ENCODE measurements at places on chromosomes 2 and 18. TPM values are rescaled to one million over a fixed set of nuclear protein-coding genes. Genes with fewer than 3 reads are reported as not detected.

CCT4 gene
- 117 TPM for total RNA-seq

DNA sequence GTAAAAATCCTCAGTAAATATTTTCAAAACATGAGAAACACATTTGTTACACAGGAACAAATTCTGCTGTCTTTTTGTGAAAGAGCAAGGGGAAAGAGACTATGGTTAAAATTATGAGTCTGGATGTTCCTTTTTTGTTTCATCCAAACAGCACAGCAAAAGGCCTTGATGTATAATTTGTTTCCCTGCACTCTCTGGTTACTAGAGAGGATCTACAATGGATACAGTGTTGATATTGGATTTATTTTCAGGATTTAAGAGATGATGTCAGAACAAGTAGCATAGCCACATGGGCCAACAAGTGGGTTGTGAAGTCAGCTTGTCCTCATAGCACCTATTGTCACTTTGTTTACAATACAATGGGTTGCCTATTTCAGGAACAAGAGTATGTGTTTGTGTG is 11.3 kb upstream of the ERBB4 start:
- DNase-seq: no peak

IGFBP5 gene
- 0.14 TPM for total RNA-seq

MARCO gene
- total RNA-seq: 0.26 TPM

DNA sequence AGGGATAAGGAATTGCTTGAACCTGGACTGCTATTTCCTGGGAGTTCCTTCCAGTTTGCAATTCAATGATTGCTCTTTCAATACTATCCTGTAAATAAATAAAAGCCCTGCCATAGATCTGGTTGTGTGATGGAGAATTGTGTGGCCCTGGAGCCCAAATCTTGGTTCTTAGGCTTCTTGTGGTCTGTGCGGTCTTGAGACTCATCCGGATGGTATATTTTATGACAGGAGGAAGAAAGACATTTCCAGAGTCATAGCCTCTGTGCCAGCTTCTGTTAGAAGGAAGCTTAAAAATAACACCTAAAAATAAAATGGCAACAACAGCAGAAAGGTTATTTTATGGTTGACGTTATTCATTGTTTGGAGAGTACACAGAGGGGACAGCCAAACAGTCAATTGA is 137.7 kb downstream of the ABCA12 start:
- no peak for DNase-seq

BOLL gene
- not detected for total RNA-seq

- no peak for DNase-seq
These were observed 88.7 kb upstream of the CXCR4 start for GRCh38 chr2:136206613-136207012.

DNA sequence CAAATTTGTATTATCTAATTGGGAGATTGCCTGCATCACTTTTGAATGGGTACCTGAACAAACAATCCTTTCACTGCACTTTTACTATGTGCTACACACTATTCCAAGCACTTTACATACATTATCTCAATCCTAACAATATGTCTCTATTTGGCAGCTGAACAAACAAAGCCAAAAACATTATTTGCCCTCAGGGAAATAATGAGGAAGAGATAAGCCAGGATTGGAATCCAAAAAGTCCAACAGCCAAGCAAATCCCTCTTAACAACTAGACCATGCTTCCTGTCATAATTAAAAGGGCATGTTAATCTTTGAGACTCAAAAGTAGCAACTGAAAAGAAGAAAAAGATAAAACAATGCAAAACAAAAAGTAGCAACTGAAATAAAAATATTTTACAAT is 32.1 kb downstream of the RPRD1A start:
- no peak for DNase-seq

DNA sequence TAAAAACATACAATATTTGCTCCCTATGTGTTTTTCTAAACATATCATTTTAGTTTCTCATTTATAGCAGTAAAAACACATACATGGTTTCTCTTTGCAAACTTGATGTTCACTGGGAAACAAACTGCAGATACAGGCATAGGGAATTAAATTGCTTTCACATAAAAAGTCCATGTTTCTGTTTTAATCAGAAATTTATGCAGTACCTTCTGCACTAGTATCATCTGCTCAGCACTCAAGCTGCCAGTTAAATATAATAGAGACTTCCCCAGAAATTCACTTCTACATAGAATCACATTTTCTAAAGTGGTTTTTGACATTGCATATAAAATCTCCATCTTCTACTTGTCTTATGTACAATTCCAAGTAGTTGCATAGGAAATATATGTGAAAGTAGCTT is 1107.3 kb upstream of the NRXN1 start:
- no peak for DNase-seq

GRCh38 chr2:185384822-185385560 is 353.6 kb upstream of the FSIP2 start:
- no peak for DNase-seq

DNA sequence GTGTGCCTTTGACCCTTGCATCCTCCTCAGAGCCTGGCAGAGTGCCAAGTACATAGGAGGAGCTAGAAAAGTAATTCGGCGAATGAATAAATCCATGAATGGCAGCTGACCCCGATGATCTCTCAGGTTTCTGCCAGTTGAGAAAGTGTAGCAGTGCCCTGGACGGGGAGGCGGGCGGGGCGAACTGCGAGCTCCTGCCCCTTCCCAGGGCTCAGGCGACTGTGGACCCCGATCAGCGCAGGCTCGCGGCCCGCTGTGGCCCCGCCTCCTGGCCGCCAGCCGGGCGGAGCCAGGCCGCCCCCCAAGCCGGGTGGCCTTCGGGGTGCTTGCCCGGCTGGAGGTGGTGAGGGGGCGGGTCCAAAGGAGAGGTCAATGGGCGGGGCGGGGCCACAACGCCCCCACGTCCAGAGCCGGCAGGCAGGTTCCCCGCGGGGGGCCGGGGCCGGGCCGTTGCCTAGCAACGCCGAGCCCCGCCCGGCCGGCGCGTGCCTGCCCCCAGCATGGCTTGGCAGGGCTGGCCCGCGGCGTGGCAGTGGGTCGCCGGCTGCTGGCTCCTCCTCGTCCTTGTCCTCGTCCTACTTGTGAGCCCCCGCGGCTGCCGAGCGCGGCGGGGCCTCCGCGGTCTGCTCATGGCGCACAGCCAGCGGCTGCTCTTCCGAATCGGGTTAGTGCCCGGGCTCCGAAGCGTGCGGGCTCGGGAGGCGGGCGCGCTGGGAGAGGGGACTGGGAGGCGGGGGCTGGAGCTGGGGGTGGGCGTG is 30.6 kb upstream of the TMBIM1 start:
- peak; percentile 69 for DNase-seq

DNA sequence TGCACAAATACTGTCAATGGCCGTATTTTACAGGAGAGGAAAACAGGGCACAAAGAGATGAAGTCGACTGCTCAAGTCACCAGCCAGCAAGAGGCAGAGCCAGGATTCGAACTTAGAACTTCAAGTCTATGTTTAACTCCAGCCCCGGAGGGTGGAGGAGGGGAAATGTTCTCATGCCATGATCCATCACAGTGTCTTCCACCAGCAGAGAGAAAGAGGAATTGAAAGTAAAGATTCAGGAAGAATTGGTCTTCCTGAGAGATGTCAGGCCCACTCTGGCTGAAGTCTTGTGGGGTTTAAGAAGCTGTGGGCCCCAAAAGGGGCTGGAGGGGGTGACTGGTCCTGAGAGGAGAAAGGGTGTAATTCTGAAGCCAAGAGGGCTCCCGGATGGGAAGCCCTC is 260.0 kb downstream of the TNS1 start:
- DNase-seq: no peak

SERPINB2 gene
- total RNA-seq: 2.9 TPM

CHPF gene
- total RNA-seq: 8.1 TPM

GRCh38 chr2:1482253-1482675 is 69.0 kb downstream of the TPO start:
- DNase-seq: no peak

SERPINB10 gene
- not detected for total RNA-seq

DNA sequence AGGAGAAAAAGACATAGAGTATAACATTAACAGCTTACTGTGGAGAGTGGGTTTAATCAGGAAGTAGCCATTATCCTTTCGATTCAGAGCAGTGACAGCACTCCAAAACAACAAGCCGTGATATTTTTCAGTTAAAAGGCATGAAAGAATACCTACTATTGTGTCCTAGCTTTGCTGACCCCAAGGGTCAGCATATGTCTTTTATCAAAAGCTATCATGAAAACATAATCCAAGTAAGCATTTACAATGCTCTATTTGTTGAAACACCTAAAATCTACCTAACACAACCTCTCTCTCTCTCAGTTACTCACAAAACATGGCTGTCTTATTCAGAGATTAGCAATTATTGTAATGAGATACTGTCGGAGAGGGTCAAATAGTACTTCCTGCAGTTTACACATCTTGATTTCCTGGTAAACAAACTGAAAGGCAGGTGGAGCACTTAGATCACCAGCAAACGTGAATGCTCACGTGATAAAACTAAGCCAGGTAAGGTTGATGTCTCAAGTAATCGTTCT is 100.0 kb downstream of the BAZ2B start:
- DNase-seq: no peak

GRCh38 chr2:226337941-226338600 is 461.5 kb downstream of the IRS1 start:
- no peak for DNase-seq

DNA sequence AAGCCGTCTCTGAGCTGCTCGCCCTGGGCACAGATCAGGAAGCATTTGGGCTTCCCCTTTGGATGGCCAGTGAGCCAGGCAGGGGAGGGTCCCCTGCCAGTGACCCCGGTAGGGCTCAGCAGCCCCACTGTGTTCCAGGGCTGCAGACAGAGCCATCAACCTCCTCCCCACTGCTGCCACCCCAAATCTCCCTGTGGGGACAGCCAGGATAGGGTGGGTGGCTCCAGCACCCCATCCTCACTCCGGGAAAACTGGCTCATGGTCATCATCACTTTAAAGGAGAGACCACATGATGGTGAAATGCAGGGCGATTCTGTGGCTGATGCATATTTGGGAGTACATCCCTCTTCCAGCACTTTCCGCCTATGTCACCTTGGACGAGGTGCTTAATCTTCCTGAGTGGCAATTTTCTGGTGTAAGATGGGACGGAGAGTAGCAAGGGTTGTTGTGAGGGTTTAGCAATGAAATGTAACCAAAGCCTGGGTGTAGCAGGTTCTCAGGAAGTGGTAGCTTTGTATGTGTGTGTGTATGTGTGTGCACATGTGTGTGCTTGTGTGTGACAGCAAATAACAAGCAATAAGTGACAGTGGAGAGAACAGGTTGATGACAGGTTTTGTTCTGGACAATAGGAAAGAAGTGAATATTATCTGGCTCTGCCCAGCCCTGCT is 61.8 kb downstream of the ACAA2 start:
- no peak for DNase-seq

- DNase-seq: no peak
These were observed 206.6 kb downstream of the HAUS1 start for GRCh38 chr18:46310675-46311345.

DNA sequence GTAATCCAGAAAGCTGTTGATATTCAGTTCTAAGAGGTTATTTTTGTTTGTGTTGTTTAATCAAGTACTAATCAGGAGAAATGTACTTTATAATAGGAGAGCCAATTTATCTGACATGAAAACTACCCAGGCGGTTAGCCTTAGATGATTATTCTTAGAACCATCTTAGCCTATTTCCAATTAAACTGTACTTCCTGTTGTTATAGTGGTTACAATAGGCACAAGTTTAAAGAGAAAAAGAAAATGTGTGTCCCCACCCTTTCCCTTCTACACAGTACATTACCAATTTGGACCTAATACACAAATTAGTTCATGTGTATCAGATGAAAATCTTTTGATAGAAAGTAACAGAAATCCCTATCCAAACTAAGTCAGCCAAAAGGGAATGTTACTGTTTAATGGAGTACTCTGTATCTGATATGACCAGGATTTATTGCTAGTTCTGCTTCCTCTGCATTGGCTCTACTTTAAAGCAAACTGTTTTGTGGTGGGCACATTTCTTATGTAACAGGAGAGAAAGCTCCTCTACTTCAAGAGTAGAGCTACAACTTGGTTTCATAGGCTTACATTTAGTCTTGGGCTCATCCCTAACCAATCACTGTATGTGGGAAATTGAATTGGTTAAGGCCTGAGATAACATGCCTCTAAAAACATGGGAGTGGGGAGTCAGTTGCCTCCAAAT is 217.9 kb downstream of the UBE2E3 start:
- no peak for DNase-seq

REG3G gene
- total RNA-seq: not detected
